ENCODE measurements at places on chromosomes 12 and 14.

- peak; percentile 46 for DNase-seq
Measured at GRCh38 chr12:9732921-9733461, at the start of gene CLECL1. TSS of gene CLECL1 (minus strand) at chr12:9733097.

DNA sequence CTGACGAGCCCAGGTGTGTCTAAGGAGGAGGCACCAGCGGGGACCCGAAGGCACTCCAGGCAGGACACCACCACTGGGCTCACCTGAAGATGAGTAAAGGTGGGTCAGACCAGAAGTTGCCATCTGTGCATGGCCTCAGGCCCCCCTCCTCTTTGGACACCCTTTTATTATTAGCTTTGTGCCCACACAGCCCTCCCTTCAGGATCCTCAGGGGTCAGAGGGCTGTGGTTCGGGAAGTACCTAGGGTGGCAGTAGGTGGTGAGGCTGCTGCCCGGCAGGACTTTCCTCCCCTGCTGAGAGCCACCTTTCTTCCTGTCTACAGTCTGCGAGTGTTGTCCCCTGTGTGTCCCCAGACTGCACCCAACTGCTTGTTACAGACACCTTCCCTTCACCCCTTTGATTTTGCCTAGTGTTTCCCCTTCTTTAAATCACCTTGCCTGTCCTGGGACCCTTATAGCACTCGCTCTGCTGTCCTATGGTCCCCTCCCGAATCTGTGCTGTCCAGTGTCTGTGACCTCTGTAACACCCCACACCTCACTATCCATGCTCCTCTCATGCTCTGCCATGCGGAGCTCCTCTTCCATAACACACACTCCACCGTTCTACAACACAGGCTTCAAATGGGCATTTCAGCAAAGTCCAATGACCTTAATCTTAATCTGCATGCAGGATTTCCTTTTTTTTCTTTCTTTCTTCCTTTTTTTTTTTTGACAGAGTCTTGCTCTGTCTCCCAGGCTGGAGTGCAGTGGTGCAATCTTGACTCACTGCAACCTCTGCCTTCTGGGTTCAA is 25.7 kb downstream of the SOAT2 start:
- no peak for DNase-seq

GRCh38 chr14:59490756-59491155 is 6.4 kb downstream of the JKAMP start:
- no peak for DNase-seq

GRCh38 chr12:19428246-19428645 is 11.0 kb upstream of the AEBP2 start:
- peak; percentile 48 for DNase-seq

GRCh38 chr12:59396919-59397318 is 198.9 kb upstream of the SLC16A7 start:
- no peak for DNase-seq

- DNase-seq = no peak
Measured at GRCh38 chr14:26412421-26412820, 185.4 kb downstream of the NOVA1 start.

GRCh38 chr12:7125632-7126227 is 3.0 kb downstream of the RBP5 start:
- no peak for DNase-seq

Data from hematopoietic multipotent progenitor cell treated with erythropoietin and hydrocortisone succinate and interleukin-3 and kit ligand, for 6 days (in vitro differentiated cells).